ENCODE measurements at places on chromosomes 3 and 15.

- no peak for DNase-seq
Measured at GRCh38 chr15:66682246-66682645, 19.8 kb upstream of the SMAD6 start.

DNA sequence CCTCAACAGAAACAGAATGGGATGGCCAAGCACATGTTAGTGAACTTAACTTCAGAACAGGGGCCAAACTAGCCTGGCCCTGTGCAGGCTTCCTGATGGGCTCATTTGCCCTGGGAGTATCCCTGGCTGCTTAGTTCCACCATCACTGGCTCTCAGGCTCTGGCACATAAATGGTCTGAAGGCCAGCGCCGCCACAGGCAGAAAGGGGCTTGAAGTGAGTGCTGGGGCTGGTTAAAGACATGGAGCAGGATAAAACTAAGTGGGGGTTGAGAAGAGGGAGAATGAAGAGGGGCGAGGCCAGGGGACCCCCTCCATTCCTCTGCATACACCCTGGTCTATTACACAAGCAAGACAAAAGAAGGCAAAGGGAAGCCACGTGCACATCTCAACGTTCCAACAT is 12.2 kb downstream of the SLCO2A1 start:
- DNase-seq, result no peak

DNA sequence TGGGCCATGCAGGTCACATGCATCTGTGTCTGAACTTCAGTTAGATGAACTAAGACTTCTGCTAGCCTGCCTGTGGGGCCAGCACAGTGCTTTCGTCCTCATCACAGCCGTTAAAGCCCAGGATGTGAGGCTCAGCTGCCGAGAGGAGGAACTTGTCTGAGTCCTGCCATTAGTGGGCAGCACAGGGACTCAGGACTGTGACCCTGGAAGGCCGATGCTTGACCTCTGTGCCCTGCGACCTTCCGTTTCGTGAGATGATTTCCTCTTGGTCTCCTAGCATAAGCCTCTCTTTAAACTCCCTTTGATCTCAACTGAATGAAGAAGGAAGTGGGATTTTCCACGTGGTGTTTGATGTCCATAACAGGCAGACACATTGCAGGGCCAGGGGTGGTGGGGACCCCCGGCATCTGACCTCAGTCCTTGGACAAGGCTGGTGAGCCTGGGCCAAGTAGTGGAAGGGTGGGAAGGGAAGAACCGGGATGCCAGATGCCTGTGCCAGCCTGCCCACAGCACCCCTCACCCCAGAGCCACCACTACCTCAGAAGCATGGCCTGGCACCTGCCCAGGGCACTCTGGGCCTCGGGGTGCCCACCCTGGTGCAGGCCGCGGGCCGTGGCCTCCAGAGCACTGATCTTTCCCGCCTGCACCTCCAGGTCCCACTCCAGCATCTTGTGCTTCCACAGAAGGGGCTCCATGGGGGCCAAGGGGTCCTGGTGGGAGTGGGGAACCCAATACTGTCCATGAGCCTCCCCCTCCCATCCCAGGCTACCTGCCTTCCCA is 21.6 kb downstream of the PLA2G4B start:
- DNase-seq, result peak; percentile 4

DNA sequence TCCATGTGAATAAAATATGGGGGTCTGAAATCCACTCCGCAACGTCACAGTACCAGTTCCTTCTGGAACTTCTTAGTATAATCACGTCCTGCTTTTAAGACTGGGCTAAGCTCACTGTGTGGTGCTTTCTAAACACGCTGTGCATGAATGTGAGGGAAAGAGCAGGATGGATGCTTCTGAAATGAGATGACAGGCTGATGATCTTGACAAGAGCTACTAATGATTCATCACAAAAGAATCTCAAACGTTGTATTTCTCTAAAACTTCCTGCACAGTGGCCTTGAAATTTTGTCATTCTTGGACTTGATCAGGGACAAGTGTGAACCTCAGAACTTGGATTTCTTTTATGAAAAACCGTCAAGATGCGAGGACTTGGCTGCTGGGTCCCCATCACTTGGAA is 221.4 kb downstream of the CADPS start:
- no peak for DNase-seq

- peak; percentile 36 for DNase-seq
Measured at GRCh38 chr3:128559486-128560225, 66.7 kb upstream of the GATA2 start.

GRCh38 chr15:45200001-45200798 is 12.4 kb upstream of the SHF start:
- peak; percentile 92 for DNase-seq

DNA sequence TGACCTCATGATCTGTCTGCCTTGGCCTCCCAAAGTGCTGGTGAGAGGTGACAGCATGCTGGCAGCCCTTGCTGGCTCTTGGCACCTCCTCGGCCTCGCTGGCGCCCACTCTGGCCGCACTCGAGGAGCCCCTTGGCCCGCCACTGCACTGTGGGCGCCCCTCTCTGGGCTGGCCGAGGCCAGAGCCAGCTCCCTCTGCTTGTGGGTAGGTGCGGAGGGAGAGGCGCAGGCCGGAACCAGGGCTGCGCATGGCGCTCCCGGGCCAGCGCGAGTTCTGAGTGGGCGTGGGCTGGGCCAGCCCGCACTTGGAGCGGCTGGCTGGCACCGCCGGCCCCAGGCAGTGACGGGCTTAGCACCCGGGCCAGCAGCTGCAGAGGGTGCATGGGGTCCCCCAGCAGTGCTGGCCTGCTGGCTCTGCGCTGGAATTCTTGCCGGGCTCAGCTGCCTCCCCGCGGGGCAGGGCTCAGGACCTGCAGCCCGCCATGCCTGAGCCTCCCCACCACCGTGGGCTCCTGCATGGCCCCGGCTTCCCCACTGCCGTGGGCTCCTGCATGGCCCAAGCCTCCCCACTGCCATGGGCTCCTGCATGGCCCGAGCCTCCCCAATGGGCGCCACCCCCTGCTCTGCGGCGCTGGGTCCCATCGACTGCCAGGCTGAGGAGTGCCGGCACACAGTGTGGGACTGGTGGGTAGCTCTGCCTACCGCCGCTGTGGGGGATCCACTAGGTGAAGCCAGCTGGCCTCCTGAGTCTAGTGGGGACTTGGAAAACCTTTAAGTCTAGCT is 76.4 kb upstream of the OSBPL11 start:
- no peak for DNase-seq

DNA sequence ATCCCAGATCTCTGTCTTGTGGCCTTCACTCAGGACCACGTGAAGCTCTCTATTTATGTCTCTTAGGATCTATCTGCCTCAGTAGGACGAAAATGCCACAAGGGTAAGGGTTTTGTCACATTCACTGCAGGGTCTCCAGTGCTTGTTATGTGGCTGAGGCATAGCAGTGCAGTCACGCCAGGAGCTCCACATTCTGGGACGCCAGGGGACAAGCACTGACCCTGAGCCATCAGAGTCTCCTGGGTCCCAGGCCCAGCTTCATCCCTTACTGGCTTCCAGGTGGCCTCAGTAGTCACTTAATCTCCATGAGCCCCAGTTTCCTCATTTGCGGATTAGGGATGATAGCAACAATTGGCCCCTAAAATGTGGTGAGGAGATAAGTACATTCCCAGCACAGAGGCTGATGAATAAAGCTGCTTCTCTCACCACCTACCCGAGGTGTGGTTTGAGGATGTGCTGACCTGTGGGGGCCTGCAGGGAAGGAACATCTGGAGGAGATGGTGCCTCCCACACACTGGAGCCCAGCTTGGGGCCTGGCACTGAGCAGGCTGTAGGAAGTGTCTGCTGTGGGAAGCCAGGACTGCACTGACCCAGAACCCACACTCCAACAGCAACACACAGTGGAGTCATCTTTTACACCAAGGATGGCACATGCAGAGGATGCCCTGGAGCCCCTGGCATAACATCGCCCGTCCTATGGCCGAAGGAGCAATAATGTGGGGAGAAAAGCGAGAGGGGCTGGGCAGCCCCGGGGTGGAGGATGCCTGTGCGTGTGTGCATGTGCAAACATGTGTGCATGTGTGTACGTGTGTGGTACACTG is 93.2 kb upstream of the IQSEC1 start:
- no peak for DNase-seq

- DNase-seq, result no peak
Measured at GRCh38 chr3:106302451-106303221, 433.8 kb upstream of the CBLB start.

DNA sequence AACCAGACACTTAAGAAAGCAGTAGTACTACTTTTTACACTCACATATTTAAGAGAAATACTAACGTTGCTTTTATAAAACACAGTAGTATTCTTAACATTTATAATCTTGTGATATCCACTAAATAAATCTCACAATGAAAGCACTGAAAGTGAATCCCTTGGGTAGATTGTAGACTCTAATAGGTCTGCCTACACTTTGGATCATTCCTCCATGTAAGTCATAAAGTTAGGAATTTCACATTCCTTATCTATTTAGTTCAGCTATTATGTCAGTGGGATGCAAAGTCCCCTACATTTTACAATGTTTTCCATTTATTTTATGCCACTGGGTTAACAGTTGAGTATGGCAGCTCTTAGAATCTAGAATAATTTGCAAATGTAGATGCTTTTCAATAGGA is 330.7 kb downstream of the LSAMP start:
- DNase-seq, result no peak

- DNase-seq, result no peak
Measured at GRCh38 chr15:41827290-41827879, 507 bp upstream of the JMJD7 start.

GRCh38 chr15:25183581-25184251 is 228.9 kb downstream of the SNRPN start:
- DNase-seq, result no peak

- DNase-seq, result no peak
Measured at GRCh38 chr3:168154089-168154488, 58.4 kb upstream of the GOLIM4 start.

DNA sequence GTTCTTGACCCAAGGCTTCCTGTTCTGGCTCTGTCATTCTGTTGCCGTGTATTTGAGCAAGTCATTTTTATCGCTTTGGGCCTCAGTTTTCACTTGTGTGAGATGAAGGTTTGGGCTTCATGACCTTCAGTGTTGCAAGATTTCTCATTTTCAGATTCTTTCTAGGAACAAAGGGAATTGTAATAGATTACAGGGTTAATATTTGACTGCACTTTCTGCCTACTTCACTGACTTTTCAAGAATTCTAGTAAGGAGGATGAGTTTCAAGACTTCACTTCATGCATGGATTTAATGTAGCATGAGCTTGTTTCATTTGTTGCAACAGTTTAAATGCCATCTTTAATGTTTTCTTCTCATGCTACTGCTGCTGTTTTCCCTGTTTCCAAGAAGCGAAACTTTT is 226.5 kb downstream of the NLGN1 start:
- no peak for DNase-seq

- DNase-seq, result no peak
Measured at GRCh38 chr3:129560269-129560787, 17.4 kb downstream of the H1-8 start.
